Muscle of arm (tissue), 14 donors: ENCODE measurements at places on chromosomes 7 and 10.

- DNase-seq, result no peak
Measured at GRCh38 chr7:2154831-2155230, 77.9 kb downstream of the MAD1L1 start.

- DNase-seq, result no peak
Measured at GRCh38 chr7:48101968-48102367, 12.9 kb downstream of the UPP1 start.

DNA sequence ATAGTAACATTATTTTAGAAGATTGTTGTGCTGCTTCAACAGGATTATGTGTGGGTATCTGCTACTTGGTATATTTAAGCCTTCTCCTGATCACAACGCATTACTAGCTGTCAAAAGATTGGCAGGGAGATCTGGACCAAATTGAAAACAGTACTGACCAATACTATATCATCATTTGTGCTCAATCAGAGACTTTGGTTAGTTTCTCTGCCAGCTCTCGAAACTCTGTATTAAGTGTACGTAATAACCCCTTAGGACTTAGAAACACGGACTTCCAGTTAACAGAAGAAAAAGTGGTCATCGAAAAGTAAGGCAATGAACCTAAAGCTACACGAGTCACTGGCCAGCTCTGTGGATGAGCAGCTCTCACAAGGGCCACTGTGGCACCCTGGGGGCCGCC, 146.0 kb downstream of the EVX1 start:
- peak; percentile 22 for DNase-seq

DNA sequence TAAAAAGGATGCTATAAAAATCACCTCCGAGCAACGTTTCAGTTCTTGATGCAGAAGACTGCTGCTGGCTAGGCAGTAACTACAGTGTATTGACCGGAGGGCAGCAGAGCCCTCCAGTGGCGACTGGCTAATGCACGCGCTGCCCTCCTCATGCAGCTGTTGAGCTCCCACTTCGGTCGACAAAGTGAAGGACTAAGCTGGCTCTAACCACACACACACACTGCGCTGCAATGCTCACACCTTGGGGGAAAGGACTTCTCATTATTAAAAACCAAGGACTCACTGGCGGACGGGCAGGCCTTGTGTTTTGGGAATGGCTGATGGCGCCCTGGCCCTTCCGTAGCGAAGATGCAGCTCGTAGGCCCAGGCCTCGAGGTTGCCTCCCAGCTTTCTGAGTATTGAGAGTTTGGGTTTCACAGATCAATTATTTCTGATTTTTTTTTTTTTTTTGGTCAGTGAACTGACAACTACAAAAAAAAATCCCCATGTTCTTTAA, 120.9 kb upstream of the DIP2C start:
- peak; percentile 30 for DNase-seq

- DNase-seq, result no peak
Measured at GRCh38 chr7:138625849-138626230, 75.3 kb downstream of the SVOPL start.

DNA sequence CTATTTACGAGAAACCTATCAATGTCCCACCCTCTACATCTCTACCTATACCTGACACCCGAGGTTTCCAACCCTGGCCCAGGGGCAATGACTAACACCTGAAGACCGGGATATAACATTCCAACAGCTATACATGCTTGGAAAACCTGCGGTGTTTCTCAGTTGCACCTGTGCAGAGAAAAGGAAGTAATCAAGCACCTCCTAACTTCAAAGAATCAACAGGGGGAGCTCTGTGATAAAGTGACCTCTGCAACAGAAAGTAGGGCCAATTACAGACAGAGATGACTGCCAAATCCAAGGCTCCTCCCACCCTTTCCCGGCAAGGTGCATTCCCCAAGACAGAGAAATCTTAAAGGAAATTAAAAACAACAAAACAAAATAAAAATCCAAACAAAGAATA, 41.3 kb downstream of the CCDC6 start:
- no peak for DNase-seq

DNA sequence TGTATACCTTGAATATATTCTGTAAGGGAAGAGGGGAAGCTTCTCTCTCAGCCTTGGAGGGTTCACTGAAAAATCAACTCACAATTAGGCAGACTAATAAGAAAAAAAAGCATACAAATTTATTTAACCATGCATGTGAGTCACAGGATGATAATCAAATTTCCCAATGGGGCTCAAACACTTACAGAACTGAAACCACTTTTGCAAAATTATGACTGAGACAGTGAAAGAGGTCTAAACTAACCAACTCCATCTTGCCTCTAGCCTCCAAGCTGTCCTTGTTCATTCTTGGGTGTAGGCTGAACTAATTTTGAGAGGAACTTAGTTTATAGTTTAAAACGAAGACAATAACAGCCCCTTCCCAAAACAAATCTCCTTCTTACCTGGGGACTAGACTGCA, 618.3 kb upstream of the AUTS2 start:
- no peak for DNase-seq

DNA sequence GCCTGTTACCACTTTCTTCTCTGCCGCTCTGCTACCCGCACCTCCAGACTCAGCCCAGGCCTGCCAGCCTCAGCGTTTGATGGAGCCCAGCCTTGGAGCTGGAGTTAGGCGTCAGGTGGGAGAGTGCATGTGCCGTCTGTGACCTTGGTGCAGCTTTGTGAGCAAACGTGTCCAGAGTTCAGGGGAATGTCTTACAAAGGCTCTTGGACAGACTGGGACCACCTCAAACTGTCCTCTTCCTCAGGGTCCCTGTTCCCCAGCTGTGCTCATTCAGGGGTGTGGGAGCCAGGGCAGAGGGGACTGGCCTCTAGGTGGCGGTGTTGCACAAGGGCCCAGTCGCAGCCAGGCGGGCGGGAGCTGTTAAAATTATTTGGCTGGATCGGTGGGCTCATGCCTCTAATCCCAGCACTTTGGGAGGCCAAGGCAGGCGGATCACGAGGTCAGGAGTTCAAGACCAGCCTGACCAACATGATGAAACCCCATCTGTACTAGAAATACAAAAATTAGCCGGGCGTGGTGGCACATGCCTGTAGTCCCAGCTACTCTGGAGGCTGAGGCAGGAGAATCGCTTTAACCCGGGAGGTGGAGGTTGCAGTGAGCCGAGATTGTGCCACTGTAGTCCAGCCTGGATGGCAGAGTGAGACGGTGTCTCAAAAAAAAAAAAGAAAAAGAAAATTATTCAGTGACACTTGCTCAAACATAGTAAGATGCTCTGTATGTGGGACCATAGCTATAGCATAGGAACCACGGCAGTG, 89.2 kb downstream of the ADCY1 start:
- DNase-seq, result no peak

DNA sequence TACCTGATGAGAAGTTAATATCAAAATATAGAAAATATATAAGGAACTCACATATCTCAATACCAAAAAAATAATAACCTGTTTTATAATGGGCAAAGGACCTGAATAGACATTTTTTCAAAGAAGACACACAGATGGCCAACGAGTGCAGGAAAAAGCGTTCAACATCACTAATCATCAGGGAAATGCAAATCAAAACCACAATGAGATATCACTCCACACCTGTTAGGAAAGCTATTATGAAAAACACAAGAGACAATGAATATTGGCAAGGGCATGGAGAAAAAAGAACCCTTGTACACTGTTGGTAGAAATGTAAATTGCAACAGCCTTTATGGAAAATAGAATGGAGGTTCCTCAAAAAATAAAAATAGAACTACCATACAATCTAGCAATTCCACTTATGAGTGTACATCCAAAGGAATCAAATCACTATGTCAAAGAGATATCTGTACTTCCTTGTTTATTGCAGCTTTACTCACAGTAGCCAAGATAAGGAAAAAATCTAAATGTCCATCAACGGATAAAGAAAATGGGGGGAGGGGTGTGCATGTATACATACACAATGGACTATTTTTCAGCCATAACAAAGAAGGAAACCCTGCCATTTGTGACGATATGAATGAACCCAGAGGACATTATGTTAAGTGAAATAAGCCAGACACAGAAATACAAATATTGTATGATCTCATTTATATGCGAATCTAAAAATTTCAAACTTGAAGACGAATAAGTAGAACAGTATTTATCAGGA, 3.6 kb upstream of the ALOX5 start:
- DNase-seq, result no peak

DNA sequence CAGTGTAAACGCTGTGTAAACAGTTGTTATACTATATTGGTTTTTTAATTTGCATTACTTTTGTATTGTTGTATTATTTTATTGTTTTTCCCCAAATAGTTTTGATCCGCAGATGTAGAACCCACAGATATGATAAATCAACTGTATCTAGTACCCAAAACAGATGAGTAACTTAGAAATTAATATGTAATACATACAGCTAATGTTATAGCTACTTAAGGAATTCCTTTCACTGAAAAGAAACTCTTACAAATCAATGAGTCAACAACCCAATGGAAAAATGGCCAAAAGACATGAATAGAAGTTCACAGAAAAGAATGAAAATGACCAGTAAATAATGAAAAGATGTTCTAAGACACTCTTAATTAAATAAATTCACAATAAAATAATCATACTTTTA, 32.3 kb upstream of the ARL4A start:
- no peak for DNase-seq

GRCh38 chr7:152544481-152544927, 108.7 kb upstream of the KMT2C start:
- no peak for DNase-seq

DNA sequence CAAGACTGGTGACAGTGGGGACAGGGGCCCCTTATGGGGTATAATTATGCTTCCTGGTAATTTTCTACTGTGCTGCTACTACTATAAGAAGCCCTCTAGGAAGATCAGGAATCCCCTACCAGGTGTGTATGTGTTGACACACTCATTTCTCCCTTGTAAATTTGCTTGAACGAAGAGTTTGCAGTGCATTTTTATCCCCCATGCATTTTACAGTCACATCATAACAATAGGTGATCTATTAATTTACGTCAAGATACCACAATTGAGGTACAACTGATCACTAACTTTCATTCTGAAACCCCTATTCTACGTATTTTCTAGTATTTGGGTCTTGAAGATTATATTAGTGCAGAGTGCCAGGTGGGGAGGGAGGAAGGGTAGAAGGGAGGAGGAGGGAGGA, 252.2 kb downstream of the NSUN6 start:
- no peak for DNase-seq
